ENCODE measurements at places on chromosomes 12 and 14. TPM values are rescaled to one million over a fixed set of nuclear protein-coding genes. Genes with fewer than 3 reads are reported as not detected.

- DNase-seq: no peak
Observed at GRCh38 chr12:92486443-92487137, 216.2 kb upstream of the PLEKHG7 start.

- no peak for DNase-seq
Observed at GRCh38 chr14:93064411-93065271, 51.1 kb downstream of the ITPK1 start.

DNA sequence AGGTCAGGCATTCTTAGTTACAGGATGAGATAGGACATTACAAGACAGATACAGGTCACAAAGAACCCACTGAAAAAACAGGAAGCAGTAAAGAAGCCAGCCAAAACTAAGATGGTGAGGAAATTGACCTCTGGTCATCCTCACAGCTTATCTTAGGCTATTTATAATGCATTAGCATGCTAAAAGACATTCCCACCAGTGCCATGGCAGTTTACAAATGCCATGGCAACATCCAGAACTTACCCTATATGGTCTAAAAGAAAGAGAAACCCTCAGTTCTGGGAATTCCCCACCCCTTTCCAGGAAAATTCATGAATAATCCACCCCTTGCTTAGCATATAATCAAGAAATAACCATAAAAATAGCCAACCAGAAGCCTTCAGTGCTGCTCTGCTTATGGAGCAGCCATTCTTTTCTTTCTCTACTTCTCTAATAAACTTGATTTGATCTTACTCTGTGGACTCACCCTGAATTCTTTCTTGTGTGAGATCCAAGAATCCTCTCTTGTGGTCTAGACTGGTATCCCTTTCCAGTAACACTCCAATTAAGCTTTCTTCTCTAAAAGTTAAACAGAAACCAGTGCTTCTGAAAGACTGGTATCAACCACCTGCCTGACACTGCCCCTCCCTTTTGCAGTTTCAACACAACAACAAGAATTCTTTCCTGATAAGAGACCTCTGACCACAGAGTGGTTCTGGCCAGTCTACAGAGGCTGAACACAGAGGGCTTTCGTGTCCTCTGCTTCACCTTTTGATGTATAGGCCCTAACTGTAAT lies 86.9 kb downstream of the BCAT1 start:
- no peak for DNase-seq

DNA sequence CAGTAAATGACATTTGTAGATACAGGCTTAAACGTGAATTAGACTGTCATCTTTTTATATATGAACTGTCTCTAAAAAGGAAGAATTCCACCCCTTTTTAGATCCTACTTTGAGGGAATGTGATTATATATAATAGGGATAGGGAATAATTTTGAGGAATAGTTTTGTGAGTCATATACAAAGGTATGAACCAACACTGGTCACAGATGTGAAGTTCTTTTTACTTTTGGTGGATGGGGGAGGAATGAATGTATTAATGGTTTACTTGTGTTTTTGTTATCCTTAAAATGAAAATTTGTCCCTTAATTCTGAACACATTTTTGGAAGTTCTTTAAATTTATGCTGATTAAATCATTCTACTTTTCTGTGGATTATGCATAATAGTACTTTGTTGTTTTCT lies 30.4 kb downstream of the FRS2 start:
- no peak for DNase-seq

DNA sequence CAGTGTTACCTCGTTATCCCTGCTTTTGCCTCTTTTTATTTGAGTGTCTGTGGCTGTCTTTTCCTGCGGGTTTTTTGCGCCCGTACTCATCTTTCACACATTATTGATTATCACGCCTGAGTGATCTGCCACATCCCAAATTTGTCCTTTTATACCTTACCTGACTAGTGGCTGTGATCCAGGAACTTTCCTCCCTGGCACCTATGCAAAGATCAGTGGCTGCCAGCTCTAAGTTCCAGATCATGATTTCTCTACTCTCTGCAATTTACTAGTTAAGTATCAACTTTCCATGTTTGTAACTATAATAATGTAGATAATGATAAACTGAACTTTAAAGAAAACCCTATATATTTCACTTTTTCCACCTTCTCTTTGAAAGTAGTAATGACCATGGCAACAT lies 36.9 kb downstream of the PLEKHA5 start:
- no peak for DNase-seq

- no peak for DNase-seq
Observed at GRCh38 chr12:123089140-123089539, 61.8 kb downstream of the PITPNM2 start.

DNA sequence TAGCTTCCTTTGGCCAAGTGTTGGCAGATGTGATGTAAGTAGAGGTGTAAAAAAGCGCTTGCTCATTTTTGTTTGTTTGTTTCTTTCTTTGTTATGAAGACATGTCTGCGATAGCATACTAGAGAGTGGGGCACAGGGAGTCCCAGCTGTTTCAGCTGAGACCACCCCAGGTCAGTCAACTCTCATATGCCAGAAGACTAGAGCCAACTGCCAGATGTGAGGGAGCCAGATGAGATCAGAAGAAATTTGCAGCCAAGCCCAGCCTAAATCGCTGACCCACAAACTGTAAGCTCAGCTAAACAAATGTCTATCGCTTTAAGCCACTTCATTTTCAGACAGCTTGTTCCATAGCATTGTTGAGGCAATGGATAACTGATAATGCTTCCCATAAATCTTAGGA lies 397.1 kb downstream of the APAF1 start:
- DNase-seq: no peak

- no peak for DNase-seq
Observed at GRCh38 chr12:132145334-132145733, 1.1 kb downstream of the NOC4L start.

DNA sequence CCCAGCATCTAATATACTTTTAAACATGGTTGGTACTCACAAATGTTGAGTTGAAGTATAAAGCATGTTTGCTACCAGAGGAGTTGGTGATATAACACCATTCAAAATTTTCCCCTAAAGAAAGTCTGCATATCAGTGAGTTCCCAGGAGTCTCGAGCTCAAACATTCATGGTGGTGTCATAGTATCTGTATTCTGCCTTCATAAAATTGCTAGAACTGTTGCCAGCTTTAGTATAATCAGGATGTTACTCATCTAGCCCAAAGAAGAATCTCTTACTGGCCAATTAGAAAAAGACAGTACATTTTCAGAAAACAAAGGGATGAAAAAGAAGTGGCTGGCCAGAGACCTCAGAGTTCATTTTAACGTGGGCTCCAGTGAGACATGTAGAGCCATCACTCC lies 374.7 kb downstream of the KCNH5 start:
- DNase-seq: no peak

GRCh38 chr12:32877601-32878459 lies 18.7 kb downstream of the PKP2 start:
- DNase-seq: no peak

The GPRC5D gene
- total RNA-seq: not detected

The KCNJ8 gene
- total RNA-seq: 0.23 TPM

The RD3L gene
- not detected for total RNA-seq

The CDK4 gene
- total RNA-seq: 120 TPM

The RNASE7 gene
- total RNA-seq: not detected

The IFI27L1 gene
- total RNA-seq: 33.5 TPM
